ENCODE measurements at places on chromosomes 1 and 21.

DNA sequence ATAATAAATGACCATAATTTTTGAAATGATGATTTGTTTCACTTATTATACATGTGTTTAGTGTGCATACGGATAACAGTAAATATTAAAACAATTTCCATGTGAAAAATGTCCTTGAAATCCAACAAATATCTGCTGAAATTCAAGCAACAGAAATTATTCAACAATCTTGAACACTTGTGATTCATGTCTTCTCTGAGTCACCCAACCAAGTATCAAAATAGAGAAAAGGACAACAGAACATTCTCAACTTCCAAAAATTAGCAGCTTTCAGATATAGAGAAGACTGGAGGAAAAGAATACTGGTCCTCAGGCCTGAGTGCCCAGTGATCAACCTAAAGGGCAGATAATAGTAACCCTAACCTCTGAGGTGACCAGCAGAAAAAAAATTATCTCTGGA, 90.8 kb downstream of the VAV3 start:
- no peaks in the 10 kb centered on the region for H3K27me3 ChIP-seq
- no peak for DNase-seq
- no peak overlapping the region for H3K4me3 ChIP-seq

DNA sequence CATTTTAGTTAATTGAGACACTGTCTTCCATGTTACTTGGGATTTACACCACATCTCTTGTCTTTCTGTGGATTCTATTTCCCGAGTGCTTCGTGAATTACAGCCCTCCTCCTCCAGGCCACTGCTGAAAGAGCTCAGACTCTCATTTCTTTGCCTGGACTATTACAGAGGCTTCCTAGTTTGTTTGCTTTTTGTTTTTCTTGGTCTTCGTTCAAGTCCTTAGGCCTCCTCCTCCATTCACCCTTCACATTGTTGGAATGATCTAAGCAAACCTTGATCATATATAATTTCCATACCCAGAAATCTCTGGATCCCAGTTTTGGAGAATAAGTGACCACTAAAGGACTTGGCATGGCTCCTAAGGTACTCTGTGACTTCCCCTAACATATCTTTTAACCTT, 94.1 kb downstream of the CNIH3 start:
- no peak for DNase-seq
- H3K27ac ChIP-seq: no peak overlapping the region
- no peaks in the 10 kb centered on the region for H3K36me3 ChIP-seq
- H3K27me3 ChIP-seq: no peaks in the 10 kb centered on the region
- H3K4me1 ChIP-seq: no peaks in the 10 kb centered on the region

DNA sequence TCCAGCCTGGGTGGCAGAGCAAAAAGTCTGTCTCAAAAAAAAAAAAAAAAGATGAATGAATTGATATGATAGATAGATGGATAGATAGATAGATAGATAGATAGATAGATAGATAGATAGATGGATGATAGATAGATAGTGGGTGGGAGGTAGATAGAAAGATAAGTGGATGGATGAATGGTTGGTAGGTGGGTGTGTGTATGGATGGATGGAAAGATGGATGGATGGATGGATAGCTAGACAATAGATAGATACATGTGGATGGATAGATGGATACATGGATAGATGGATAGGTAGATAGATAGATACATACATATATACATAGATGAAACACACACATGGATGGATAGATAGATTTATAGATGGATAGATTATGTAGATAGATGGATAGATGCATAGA, 28.5 kb downstream of the TRPM2 start:
- no peaks in the 10 kb centered on the region for H3K27me3 ChIP-seq
- H3K27ac ChIP-seq: no peak overlapping the region
- no peaks in the 10 kb centered on the region for H3K36me3 ChIP-seq

GRCh38 chr1:216913976-216914375, 190.7 kb upstream of the ESRRG start:
- H3K27ac ChIP-seq: no peak overlapping the region
- H3K36me3 ChIP-seq: no peaks in the 10 kb centered on the region
- no peaks in the 10 kb centered on the region for H3K27me3 ChIP-seq
- no peak overlapping the region for H3K4me3 ChIP-seq
- no peak for DNase-seq

- no peak overlapping the region for H3K27ac ChIP-seq
- 0 out of 2 replicates have a peak, but pooled peaks cover 2% of the 10 kb centered on the region for H3K4me1 ChIP-seq
- H3K4me3 ChIP-seq: no peak overlapping the region
- no peaks in the 10 kb centered on the region for H3K27me3 ChIP-seq
- peaks cover 8% of the 10 kb centered on the region for H3K36me3 ChIP-seq
These were observed 217.1 kb downstream of the RERE start for GRCh38 chr1:8600336-8600735.
